NCI-H2171 (cell line): ENCODE measurements at places on chromosomes 5 and 9.

DNA sequence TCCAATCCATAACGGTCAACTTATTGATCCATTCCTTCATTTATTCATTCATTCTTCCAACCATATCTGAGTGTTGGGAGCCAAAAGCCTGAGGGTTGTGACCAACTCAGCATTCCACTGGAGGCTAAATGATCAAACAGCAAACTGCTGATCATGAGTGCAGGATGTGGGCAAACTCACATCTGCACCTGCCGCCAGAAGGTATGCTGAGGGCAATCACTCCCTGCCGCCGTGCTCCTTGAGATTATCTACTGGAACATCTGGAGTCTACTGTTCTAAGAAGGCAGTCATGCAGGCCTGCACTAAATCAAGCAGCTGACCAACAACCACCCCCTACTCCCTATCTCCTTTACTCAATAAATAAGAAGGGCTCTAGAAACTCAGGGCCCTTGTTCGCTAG lies 184.0 kb downstream of the TTLL11 start:
- no peak for DNase-seq

DNA sequence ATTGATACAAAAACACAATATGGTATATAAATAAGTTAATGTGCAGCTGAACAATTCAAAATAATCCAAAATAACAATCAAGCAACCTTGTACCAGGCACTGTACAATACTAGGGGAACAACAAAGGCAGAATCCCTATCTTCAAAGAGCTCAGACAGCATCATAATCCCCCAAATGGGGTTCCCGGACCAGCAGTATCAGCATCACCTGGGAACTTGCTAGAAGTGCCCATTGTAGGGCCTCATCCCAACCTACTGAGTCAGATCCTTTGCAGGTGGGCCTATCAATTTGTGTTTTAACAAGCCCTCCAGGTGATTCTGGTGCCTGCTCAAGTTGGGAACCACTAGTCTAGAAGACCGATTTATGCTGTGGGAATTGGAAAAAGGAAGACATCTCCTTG lies 27.1 kb downstream of the SLIT3 start:
- DNase-seq, result no peak

DNA sequence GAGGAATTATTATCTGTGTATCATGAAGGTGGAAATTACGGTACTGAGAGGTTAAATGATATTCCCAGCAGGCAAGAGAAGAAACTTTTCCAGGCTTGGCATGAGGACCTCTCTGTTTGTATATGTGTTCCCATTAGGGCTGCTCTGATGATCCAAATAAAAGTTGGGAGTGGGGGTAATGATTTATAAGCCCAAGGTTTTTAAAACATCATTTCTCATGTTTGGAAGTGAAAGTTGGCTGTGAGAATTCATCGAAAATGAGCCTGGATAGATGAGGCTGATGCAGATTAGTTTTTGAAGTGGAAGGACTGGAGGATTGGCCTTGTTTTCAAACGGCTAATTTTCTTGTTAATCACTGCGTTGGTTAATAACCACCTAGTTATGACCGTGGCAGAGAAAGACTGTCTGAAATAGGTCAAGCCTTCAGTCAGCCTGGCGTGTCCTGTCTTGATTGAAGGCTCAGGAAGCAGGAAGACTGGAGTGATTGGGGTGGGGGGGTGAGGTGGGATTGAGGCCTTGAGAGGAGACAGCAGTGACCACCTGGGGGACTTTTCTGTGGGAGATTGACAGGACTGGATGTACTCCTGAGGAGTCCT lies 391.0 kb upstream of the WWC1 start:
- no peak for DNase-seq

GRCh38 chr5:135834639-135835529 lies at the start of gene SLC25A48:
Gene SLC25A48 (plus strand): TSS chr5:135834663. CDS start chr5:135834848, 185 bp downstream.
- peak; percentile 70 for DNase-seq

- no peak for DNase-seq
Observed at GRCh38 chr5:109567374-109568044, 122.2 kb upstream of the MAN2A1 start.

- DNase-seq, result no peak
Observed at GRCh38 chr9:121548666-121549065, 49.0 kb upstream of the GGTA1 start.

DNA sequence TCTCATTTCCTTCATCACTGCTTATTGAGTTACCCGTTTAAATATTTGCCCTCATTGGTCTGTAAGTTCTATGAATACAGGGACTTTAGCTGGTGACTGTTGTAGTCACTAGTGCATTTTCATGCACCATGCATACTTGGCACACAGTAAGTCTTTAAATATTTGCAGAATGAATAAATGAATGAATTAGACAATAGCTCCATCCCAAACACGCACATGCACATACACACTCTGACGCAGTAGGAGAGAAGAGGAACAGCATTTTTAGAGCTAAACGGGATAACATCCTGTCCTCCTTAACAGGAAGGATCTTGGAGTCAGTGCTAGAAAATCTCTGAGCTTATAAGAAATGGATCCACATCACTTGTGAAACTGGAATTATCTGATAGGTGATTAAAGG lies 447.7 kb downstream of the KIF4B start:
- no peak for DNase-seq

DNA sequence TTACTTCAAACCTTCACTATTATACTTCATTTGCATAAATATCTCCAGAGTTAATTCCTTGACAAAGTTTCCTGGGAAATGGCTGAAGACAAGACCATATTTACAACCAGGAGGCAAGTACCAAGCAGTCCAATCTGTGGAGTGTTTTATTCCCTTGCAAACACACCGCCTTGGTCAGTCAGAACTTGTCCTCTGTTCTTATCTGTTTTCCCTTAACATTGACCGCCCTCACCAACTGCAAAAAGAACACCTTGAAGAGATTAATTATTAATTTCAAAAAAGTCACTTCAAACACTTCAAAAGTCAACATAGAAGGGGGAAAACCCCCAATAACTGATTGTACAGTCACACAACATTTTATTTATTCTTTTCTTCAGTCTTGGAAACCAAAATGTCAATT lies 269.0 kb upstream of the RGMB start:
- no peak for DNase-seq

DNA sequence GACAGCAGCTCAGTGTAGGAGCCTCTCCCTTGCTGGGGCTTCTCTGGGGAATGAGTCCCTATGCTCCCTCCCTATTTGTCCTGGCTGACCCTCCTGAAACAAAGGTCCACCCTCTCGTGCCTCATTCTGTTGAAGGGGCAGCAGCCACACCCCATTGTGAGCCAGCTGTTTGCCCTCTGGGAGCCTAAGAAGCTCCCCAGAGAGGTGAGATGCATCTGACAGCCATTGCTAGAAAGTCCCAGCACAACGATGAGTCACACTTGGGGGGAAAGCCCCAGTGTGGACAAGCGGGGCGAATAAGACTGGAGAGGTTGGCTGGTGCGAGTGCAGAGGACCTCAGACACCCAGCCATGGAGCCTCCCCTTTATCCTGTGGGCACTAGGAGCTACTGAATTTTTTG lies 101.4 kb downstream of the PPARGC1B start:
- DNase-seq, result no peak

- no peak for DNase-seq
Observed at GRCh38 chr9:133580419-133580738, 28.8 kb downstream of the FAM163B start.

DNA sequence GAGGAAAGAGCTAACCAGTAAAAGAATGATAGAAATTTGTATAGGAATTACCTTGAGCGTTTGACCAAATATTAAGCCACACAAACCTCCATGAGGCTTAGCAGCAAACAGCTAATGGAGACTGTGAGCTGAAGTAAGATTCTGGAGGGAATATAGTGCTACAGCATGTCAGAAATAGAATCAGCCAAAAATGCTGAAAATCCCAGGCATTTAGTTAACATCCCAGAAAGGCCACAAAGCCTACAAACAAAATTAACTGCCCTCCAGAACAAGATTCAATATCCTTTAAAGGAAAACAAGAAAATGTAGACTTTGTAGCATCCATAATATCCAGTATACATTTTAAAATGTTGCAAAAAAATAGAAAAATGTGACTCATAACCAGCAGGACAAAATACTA lies 257.8 kb upstream of the TUSC1 start:
- no peak for DNase-seq

DNA sequence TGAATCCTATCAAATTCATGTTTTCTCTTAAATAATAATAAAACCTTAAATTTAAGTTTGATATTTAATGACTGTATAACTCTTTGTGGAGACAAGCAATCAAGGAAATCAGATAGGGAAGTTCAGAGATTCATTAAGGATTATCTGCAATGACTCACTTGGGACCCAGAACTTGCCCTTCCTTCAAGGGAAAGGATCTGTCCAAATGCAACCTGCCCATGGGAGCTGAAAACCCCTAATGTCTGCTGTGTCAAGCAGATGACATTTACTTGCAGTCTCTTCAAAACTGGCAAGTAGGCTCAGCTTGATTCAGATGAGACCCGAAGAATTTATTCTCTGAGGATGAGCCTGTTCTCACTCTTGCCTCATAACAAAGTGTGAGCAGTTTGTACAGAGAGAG lies 1577.6 kb downstream of the EFNA5 start:
- DNase-seq, result no peak

GRCh38 chr9:86795823-86796553 lies 151.3 kb downstream of the GAS1 start:
- no peak for DNase-seq

- no peak for DNase-seq
Observed at GRCh38 chr5:33721491-33722200, 170.1 kb downstream of the ADAMTS12 start.
